ENCODE measurements at places on chromosomes 5 and 9.
A peak's percentile ranks its signal among the peaks of the same experiment; 100 is the strongest.

GRCh38 chr5:149447373-149448367, 68.6 kb upstream of the IL17B start:
- no peak for DNase-seq

DNA sequence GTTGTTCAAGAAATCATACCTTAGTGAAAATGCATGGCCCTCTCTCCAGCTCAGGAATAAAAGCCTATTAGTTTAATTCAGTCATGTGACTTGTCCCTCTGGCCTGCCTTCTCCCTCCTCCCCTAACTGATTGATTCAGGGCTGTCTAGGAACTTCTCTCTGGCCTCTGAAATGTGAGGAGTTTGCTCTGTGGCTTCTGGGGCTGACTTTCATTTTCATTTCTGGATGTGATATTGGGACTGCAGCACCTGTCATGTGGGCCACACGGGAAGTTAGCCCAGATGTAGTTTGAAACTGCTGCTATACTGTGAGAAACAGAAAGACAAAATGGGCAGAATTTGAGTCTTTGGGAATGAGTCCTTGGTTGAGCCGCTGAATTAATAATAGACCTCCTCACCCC, 44.8 kb downstream of the PARP8 start:
- DNase-seq, result peak; percentile 27

DNA sequence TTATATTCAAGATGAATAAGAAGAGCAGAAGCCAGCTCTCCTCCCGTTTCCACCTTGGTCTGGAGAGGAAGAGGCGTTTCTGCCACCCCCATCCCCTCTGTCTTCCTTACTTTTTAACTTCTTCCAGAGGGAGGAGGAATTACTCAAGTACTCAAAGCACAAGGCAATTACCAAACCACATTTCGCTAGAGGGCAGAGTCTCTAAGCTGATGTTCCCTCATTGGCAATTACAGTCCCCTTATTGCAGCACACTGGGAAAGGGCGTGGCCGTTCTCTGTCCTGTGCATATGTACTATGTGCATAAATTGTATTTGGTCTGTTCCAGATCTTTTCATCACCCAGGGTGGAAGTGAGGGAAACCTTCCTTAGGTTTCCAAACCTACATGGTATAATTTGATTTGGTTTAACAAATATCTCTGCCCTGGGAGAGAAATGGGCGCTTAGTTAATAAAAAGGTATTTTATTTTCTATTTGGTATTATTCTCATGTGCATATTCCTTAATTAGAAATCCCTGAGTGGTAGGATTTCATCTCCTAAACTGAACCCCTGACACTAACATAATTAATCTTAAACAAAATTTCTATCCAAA, 29.8 kb upstream of the ALDOB start:
- no peak for DNase-seq

DNA sequence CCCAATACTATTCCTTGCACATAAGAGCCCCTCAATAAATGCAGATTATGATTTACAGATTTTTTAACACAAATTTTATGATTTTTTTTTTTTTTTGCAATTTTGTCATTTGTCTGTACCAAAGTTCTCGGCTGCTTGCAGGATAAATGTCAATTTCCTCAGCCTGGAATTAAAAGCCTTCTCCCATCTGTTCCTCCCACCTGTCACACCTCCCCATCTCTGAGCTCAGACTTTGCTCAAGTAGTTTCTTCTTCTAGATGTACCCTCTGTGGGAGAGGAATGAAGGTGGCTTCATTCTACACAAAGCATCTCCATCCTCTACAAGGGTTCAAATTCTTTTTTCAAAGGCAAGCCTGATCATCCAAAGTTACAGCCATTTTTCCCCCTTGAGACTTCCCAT, 153.7 kb upstream of the GRAMD2B start:
- no peak for DNase-seq

DNA sequence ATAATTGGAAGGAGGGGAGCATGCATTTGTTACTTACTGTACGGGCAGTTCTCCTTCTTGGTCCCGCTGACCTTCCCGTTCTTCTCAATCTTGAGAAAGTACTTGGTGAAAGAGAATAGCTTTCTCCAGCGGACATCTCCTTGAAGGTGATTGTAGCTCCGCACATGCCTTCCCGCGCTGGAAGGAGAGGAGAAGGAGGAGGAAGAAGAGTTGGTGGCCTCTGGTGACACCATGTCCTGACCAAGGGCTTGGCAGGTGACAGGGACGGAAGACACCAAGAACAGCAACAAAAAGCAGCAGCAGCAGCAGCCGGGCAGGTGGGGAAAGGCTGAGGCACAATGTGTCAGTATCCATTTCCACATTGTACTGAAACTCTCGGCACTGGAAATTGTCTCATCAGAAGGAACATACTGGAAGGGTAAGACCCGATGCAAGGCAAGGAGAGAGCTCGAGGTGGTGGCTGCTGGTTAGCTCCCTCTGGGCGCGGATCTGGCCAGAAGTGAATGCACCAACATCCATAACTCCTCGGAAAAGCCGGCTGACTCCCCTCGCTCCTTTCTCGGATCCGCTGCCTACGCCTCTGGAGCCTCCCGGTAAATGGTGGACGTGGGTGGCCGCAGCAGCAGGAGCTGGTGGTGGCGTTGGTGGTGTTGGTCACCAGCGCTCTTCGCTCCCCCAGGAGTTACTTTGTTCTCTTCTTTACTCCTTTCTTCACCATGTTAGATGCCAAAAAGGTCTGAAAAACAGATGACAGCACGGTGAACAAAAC, 715 bp downstream of the FGF10 start:
- DNase-seq, result no peak

DNA sequence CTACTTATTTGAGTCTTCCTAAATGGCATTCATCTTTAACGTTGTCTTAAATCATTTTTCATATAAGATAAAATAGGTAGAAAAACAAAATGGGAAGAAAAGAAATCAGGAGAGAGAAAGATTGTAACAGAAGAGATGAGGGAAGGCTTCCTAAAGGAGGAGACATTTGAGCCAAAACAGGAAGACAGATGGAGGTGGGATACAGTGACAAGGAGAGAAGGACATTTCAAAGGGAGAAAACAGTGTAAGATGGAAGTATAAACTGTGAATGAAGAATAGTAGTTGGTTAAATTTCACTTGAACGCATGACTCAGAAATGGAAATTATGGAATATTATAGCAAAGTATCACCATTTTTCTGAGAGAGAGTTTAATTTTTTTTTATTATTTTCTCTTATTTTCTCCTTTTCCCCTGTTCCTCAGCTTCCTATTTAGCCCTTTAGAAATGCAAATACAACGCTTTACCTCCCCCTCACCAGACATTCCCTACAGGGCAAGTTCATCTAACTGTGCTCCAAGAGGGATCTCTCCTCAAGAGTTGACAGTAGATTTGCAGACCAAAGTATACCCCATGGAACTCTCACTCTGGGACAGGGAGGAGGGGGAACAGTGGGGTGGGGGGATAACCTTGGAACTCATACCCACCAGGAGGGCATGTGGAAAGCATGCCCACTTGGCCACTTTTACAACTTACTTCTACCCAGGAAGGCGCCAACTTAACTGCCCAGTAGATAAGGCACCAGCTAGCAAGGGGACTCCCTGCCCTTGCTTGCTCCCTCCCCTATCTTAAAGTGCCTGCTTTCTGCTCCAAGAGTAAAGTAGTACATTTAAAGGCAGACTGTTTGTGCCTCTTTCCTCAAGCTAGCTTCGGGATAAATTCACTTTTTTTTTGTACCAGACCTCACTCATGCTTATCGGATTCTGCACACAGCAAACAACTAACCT, 304.7 kb upstream of the POU5F2 start:
- DNase-seq, result no peak

GRCh38 chr9:37784291-37784615, 611 bp downstream of the EXOSC3 start:
- DNase-seq, result no peak

GRCh38 chr5:107516452-107517184, 154.1 kb downstream of the EFNA5 start:
- DNase-seq, result no peak

DNA sequence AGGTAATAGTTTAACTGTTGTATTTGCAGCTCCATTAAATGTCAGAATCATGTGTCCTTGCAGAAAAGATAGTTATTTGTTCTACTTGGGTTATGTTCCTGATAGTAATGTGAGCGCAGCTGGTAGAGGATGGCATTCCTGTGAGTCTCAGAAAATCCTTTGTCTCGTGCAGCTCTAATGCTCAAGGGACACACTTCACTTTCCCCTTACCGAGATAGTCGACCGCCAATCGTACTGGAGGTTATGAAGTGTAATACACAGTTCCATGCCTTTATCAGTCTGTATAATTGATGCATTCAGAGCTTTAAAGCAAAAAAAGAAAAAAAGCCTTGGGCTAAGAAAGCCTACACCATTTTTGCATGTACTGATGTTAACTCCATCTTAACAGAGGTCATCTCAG, 60.2 kb upstream of the SRP19 start:
- DNase-seq, result no peak

DNA sequence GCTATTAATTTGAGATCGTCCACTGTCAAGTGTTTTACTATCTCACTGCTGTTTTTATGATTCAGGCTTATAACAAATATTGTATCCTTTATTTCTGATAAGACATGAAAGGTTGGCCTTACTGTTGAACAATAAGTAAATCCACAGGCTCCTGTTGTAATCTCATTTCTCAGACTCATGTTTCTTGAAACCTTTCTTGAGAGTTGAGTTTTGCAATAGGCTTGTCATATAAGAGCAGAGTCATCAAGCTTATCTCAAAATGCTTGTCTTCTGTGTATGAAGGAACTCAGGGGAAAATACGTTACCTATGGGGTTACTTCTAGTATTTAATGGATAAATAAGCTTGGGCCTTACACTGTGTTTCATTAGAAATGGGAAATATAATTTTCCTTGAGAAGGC, 9.2 kb upstream of the TLX3 start:
- DNase-seq, result no peak

Measured in activated T-helper 1 cell treated with anti-CD3 and anti-CD28 coated beads, Interleukin-2, amount 50 U/mL, for 16 hours (primary cell).